Central memory CD8-positive, alpha-beta T cell (primary cell): ENCODE measurements at places on chromosomes 2 and 18.
A peak's percentile ranks its signal among the peaks of the same experiment; 100 is the strongest.

- no peak for DNase-seq
Measured at GRCh38 chr2:16853088-16853487, 187.5 kb upstream of the CYRIA start.

GRCh38 chr2:212929116-212929515, 222.3 kb downstream of the IKZF2 start:
- DNase-seq: no peak

DNA sequence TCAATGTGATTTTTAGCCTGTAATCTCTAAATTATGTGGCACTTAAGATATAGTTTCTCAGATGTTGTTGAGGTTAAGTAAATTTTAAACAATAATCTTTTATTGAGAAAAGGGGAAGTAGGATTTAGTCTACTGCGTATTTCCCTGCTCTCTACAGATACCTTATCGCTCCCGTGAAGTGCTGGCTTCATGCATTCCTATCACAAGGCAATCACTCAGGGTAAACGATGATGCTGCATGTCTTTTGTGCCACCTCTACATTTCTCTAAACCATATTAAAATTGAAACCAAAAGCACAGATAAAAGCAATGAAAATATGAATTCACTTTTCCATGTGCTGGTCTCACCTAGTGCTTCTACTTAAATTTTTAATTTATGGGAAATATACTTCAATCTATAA, 14.4 kb upstream of the RPE start:
- no peak for DNase-seq

- no peak for DNase-seq
Measured at GRCh38 chr2:57828221-57828620, 218.4 kb upstream of the VRK2 start.

DNA sequence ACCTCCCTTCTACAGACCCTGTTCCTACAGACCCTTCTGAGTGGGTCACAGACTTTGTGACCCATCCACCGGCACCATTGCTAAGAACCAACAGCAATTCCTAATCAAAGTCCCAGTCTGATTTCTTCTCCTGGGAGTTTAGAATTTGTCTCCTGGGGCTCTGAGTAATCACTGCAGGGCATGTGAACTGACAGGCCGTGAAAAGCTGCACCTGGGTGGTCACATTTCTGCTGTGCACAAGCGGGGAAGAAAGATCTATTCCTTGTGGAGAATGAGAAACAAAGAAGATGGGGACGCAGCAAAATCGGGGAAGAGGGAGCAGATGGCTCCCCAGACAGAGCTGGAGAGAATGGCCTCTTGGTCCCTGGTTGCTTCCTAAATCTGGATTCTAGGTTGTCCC, 151.0 kb downstream of the ARL4C start:
- no peak for DNase-seq

GRCh38 chr2:20177556-20178248, 47.2 kb downstream of the SDC1 start:
- no peak for DNase-seq

DNA sequence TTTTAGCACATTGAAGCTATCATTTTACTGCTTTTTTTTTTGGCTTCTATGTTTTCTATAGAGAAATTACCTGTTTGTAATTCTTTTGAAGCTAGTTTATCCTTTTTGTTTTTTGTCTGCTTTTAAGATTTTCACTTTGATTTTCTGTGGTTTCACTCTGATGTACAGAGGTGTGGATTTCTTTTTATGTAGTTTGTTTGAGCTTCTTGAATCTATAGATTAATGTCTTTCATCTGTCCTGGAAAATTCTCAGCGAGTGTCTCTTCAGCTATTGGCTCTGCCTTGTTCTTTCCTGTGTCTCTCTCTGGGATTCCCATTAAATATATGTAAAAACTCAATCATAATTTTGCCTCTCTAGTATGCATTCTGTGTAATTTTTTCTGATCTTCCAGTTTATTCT, 8.4 kb downstream of the POLE4 start:
- no peak for DNase-seq

DNA sequence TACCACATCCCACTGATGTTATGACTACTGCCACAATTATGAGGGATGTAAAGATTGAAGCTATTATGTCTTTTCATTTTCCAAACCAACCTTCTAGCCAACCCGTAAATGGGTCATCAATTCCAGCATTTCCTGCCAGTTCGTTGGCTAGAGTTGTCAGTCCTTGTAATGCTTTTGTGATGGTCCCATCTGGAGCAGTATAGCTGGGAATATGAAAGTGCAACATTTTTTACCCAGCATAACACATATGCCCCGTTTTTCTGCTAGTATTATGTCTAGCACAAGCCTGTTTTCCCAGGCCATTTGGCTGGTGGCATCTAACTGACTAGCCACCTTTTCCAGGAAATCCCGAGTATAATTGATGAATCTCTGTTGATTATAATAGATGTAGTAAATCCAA, 1501.6 kb upstream of the SLC39A10 start:
- DNase-seq: no peak

- no peak for DNase-seq
Measured at GRCh38 chr2:240142859-240143258, 2.4 kb upstream of the OTOS start.

GRCh38 chr2:226756131-226756530, 43.5 kb downstream of the IRS1 start:
- no peak for DNase-seq

GRCh38 chr18:36633961-36634412, 194.8 kb downstream of the TPGS2 start:
- DNase-seq: no peak

- no peak for DNase-seq
Measured at GRCh38 chr2:11938196-11938595, 191.8 kb downstream of the LPIN1 start.

- no peak for DNase-seq
Measured at GRCh38 chr2:220215785-220216184, 588.4 kb downstream of the SLC4A3 start.

DNA sequence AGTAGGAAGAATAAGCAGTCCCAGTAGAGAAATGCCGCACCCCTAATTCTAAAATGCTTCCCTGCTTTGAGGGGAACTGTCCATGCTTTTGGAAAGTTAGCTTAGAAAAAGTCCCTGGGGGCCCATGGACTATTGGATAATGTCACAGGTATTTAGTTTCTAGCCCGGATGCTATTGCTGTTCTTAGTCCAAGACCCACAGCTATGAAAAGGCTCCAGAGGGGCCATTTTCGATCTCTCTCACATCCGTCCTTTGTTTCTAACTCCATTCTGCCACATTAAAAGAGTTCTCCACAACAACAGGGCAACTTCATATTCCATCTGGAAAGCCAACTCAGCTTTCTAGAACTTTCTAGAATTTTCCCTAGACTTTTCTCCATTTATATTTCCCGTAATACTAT, 47.2 kb downstream of the MGAT4A start:
- no peak for DNase-seq

- no peak for DNase-seq
Measured at GRCh38 chr2:76211991-76212985, 501.6 kb upstream of the GCFC2 start.

DNA sequence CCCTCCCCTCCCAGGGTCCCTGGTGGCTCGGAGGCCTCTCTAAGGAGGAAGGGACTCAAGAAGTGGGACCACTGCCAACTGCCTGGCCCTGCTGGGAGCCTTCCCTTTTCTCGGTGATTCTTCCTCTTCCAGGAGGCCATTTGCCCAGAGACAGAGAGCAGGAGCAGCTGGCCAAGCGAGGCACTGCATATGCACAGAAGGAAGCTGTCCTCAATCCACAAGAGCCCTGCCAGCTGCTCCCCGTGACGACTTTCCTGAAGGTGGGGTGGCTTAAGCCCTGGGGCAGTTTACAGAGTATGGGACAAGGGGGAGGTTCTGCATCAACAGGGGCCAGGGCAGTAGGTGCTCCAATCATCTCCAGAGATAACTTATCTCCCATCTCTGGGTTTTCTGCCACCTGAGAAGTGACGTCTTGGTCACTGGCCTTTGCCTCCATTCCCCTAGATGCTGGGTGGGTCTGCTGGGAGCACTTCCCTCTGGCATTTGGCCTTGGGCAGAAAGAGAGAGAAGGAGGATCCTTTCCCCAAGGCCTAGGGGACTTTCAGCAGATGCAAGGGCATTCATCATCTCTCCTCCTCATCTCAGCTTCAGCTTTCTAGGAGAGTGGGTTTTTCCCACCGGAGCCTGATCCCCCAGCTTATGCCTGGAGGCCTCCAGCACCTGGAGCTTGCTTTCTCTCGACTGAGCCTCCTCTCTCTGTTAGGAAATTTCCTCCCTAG, 28.5 kb downstream of the CIB4 start:
- peak; percentile 6 for DNase-seq

- DNase-seq: no peak
Measured at GRCh38 chr2:239948100-239948881, 76.9 kb downstream of the NDUFA10 start.

- DNase-seq: no peak
Measured at GRCh38 chr2:239122421-239123110, 274.7 kb downstream of the TWIST2 start.

DNA sequence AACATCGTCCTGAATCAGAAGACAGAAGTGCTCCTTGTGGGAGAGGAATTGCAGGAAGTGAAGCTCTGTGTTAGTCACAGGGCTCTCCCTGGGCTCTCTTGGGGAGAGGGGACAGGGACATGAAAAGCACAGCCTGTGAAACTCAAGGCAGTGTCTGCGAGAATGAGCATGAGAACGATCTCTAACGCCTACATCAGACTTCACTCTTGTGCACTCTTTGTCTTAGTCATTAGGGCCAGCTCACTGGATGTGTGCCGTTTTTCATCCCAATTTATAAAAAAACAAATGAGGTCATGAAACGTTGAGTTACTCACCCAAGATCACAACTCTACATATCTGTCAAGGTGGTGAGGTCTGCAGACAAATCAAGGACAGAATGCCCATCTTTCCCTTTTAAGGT, 27.0 kb upstream of the TWIST2 start:
- no peak for DNase-seq

GRCh38 chr2:189260361-189260814, 80.8 kb upstream of the COL5A2 start:
- no peak for DNase-seq

- DNase-seq: no peak
Measured at GRCh38 chr2:181991171-181991885, 5.7 kb downstream of the PPP1R1C start.

- DNase-seq: no peak
Measured at GRCh38 chr2:165905269-165905668, 48.3 kb downstream of the TTC21B start.

DNA sequence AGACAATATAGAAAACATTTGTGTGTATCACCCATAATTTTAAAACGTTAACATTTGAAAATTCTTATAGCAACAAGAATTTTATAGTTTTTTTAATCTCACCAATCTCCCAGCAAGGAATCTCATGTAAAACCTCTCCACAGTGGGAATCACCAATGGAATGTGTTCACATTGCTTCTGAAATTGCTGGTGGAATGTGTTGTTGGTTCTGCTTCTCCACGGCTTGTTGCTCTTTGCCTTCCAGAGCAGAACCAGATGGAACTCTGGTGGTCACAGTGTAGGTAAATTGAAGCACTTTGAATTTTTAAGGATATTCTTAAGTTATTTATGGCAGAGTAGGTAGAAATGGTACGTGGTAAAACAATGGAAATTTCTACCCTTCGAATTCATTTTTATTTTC, 35.1 kb downstream of the DCAF17 start:
- no peak for DNase-seq

- DNase-seq: no peak
Measured at GRCh38 chr2:92073036-92073814, 2798.0 kb upstream of the TEKT4 start.

DNA sequence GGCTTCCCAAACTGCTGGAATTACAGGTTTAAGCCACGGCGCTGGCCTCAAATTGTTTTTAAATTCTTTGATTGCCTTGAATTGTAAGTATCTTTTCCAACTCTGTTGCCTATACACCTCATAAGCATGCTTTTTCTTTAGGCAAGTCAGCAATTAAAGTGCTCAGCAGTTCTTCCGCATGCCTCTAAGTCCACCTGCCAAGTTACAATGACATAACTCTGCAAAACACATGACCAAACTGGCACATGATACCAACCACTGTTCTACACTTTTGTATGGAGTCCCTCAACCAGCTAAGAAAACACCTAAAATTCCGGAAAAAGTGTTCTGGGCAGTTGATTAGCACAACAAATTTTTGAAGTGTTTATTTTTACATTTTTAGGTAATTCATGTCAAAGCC, 5.1 kb downstream of the TXNL4A start:
- DNase-seq: no peak

DNA sequence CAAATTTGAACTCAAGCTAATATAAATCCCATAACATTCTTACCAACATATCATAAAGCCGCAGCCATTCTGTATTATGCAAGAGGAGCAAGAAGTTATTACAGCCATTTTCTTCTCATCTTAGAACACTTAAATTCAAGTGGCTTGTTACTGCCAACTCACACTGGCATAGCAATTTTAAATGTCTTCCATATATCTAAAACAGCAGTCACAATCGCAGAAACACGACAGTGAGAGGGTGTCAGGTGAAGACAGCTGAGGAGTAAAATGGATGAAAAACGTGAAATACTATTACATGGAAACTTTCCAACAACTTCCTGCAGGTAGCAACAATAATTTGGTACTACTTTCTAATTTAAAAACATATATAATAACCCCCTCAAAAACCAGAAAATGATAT, 17.9 kb downstream of the PPP3R1 start:
- DNase-seq: no peak

GRCh38 chr2:101995804-101996203, 4.0 kb downstream of the IL1R2 start:
- DNase-seq: no peak

GRCh38 chr2:12116228-12116750, 369.9 kb downstream of the LPIN1 start:
- DNase-seq: no peak

DNA sequence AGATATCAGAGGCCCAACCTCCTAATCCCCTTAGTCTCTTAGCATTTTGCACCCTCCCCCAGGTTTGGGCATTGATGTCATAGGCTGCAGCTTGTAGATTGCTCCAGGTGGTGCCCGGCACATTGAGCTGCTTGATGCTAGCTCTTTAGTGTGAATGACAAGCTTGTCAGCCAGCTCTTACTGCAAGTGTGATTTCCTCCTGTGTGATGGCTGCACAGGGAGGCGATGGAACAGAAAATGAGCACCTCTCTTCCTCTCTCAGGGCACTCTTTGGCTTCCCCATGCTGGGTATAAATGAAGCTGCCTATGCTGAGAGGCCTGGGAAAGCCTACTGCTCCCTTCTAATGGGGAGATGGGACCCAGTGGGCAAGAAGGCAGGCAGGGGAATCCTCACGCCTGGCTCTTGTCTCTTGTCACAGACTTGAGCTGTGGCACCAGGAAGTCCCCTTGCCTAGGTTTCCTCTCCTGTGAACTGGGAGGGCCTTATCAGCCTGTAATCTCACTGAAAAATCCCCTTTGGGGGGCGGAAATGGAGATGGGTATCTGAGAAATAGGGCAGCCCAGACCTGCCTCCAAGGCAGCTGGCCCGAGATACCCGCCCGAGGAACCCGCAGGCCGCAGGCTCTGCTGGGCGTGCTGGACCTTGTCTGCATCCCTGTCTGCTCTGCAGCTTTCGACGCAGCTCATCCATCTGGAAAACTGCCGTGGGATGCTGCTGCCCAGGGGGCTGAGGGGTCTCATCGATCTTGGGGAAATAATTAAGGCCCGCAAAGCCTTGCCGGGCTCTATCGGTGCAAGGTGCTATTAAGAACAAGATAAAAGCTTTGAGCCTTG, 163.5 kb upstream of the CXCR4 start:
- peak; percentile 43 for DNase-seq

GRCh38 chr2:28435814-28436351, 43.2 kb downstream of the FOSL2 start:
- DNase-seq: no peak

GRCh38 chr2:215313255-215313613, 1.4 kb downstream of the ATIC start:
- DNase-seq: no peak
